Activated CD4-positive, alpha-beta memory T cell treated with anti-CD3 and anti-CD28 coated beads for 36 hours (primary cell): ENCODE measurements at places on chromosomes 1 and 21. TPM values are rescaled to one million over a fixed set of nuclear protein-coding genes. Genes with fewer than 3 reads are reported as not detected.

The MPL gene
- total RNA-seq, result not detected

The NPL gene
- total RNA-seq, result 3.8 TPM

The INTS3 gene
- total RNA-seq, result 45.5 TPM

The C1orf116 gene
- not detected for total RNA-seq

The ZMYM1 gene
- total RNA-seq, result 3.9 TPM

DNA sequence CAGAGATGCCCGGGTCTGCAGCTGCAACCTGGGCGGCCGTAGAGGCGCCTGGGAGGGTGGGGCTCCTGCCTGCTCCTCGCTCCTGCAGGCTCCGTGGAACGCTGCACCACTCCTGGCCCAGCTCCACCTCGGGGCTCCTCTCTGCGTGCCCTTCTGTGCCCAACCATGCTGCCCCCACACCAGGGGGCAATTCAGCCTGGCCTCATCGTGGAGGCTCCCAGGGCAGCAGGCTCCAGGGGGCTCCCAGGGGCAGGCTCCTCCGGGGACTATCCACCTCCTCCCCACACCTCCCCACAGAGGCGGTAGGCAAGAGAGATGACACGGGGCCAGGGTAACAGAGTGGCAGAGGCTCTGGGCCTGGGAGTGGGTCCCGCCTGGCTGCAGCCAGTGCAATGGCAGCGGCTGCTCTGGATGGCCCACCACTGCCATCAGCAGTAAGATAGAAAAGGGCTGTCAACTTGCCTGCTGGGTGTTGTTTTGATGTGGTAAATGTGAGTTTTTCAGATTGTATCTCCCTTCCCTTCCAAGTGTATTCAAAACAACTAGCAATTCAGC, 22.4 kb upstream of the LRRC8C start:
- peaks cover 12% of the 10 kb centered on the region for H3K36me3 ChIP-seq
- peaks cover 89% of the 10 kb centered on the region for H3K4me1 ChIP-seq
- no peaks in the 10 kb centered on the region for H3K27me3 ChIP-seq
- peak; percentile 71 for DNase-seq
- peak overlapping the region; percentile 49 for H3K4me3 ChIP-seq

DNA sequence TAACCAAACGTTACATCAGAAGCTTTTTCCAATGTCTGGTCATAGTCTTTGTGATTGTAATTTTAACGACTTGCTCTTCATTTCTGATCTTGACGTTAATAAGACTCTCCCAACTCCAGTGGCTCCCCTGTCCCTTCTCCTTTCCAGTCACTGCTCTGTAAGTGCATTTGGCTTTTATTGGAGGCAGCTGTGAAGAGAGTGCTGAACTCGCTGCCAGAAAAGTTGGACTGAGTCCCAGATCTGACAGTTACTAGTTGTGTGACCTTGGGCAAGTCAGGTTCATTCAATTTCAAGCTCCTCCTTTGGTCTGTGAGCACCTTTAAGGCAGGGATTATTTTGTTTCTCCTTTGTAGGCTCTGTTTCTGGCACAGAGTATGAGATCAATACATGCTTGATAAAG, 109.6 kb upstream of the TSPAN2 start:
- H3K36me3 ChIP-seq, result peaks cover 2% of the 10 kb centered on the region
- no peak overlapping the region for H3K4me3 ChIP-seq
- H3K4me1 ChIP-seq, result no peaks in the 10 kb centered on the region
- no peak for DNase-seq
- H3K27me3 ChIP-seq, result peaks cover 29% of the 10 kb centered on the region

DNA sequence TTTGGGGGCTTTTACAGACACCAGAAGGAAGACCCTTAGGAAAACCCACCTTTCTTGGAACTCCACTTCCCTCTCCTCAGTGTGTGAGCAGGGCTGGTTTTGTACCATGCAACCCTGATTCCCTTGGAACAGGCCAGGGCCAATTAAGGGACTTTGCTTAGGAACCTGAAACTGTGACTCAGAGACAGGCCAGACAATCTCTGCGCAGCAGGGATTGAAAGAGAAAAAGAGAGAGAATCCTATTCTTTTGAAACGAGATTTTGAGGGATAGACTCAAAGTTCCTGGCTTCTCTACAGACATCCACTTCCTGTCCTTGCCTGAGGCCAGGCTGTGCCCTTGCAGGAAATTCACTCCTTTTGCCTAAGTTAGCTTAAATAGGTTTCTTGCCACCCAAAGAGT, 23.1 kb upstream of the C1orf198 start:
- no peak for DNase-seq
- no peaks in the 10 kb centered on the region for H3K4me1 ChIP-seq
- no peak overlapping the region for H3K27ac ChIP-seq
- peaks cover 16% of the 10 kb centered on the region for H3K27me3 ChIP-seq

- no peaks in the 10 kb centered on the region for H3K36me3 ChIP-seq
- H3K4me1 ChIP-seq, result peaks cover 19% of the 10 kb centered on the region
- H3K27me3 ChIP-seq, result peaks cover 71% of the 10 kb centered on the region
- H3K27ac ChIP-seq, result no peak within 1 kb of the TSS
- H3K4me3 ChIP-seq, result peak within 1 kb of the TSS; percentile 57
Measured at GRCh38 chr1:180229483-180230415, at the start of gene LHX4. TSS of gene LHX4 (plus strand) at chr1:180230264. CDS start at chr1:180230530, 266 bp downstream.

- H3K4me3 ChIP-seq, result no peak overlapping the region
- H3K36me3 ChIP-seq, result no peaks in the 10 kb centered on the region
- no peak for DNase-seq
- H3K27me3 ChIP-seq, result peaks cover 6% of the 10 kb centered on the region
- H3K4me1 ChIP-seq, result no peaks in the 10 kb centered on the region
Measured at GRCh38 chr1:7319196-7319595, 451.9 kb upstream of the VAMP3 start.

DNA sequence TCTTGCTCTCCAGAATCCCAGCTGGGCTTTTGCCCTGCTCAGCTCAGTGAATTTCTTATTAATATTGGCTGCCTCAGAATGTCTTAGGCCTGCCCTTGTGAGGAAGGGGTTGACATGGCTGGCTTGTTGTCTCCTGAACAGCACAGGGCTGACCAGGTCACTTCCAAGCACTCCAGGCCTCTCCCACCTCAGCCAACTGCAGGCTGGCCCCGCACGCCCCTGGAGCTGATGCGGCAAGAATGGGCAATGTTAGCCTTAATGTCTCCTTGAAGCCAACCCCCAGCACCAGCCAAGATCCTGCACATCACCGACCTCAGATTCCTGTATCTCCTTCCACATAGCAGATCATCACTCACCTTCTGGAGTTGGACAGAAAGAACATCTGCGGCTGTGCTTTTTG, 598.6 kb downstream of the AJAP1 start:
- no peaks in the 10 kb centered on the region for H3K4me1 ChIP-seq
- no peak overlapping the region for H3K4me3 ChIP-seq
- no peak overlapping the region for H3K27ac ChIP-seq
- H3K27me3 ChIP-seq, result no peaks in the 10 kb centered on the region
- DNase-seq, result no peak

GRCh38 chr1:191065346-191065745, 587.7 kb upstream of the BRINP3 start:
- no peak overlapping the region for H3K27ac ChIP-seq
- DNase-seq, result no peak
- no peaks in the 10 kb centered on the region for H3K4me1 ChIP-seq
- no peaks in the 10 kb centered on the region for H3K27me3 ChIP-seq
- H3K4me3 ChIP-seq, result no peak overlapping the region

DNA sequence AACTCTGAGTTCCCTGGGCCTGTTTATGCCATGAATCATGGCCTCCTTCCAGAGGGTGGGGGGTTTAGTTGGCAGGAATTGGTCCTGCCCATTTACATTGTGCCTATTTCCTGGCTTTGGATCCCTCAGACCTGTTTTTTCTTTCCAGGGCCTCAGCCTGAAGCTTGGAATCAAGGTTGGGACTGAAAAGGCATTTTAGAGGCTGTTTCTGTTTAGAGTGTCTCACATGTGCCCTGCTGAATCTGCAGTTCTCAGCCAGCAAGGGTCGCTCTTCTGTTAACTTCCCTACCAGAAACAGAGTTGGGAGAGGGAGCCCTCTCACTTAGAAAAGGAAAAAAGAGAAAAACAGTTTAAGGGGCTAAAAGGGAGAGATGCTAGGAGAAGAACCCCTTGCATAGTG, 191.1 kb downstream of the PTPRC start:
- no peak overlapping the region for H3K27ac ChIP-seq
- no peak for DNase-seq
- no peak overlapping the region for H3K4me3 ChIP-seq
- no peaks in the 10 kb centered on the region for H3K36me3 ChIP-seq
- H3K27me3 ChIP-seq, result no peaks in the 10 kb centered on the region

DNA sequence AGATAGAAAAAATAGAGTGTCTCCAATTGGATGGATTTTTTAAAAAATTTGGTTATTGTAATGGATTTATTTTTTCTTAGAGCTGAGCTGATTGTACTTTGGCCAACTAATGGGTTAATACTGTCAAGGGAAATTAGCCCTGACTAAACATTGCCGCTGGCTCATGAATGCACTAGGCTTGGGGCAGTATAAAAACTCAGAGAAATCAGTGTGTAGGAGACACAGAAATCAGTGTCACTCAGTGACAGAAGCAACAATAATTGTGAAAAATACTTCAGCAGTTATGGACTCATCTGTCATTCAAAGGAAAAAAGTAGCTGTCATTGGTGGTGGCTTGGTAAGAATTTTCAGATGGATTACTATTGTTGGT, at the start of gene KMO:
Gene KMO (plus strand): TSS at position 217 of the 370 bp plus-strand sequence. CDS start 67 bp downstream, at position 284.
- no peak for DNase-seq

DNA sequence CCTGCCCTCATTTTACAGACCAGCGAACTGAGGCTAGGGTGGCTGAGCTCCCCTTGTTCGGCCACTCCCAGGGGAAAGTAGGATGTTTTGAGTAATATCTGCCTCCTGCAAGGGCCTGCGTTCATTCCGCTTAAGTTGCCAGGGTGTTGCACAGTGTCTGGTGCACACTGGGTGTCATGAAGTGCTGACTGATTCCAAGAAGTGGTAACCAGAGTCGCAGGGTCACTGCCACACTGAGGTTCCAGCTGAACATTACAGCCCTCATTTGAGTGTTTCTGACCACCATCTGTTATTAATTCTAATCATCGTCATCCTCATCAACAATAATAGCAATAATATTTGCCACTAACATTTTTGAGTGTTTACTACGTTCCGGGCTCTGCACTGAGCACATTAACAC, 250.6 kb downstream of the KAZN start:
- no peaks in the 10 kb centered on the region for H3K36me3 ChIP-seq
- no peak overlapping the region for H3K4me3 ChIP-seq
- peaks cover 2% of the 10 kb centered on the region for H3K27me3 ChIP-seq
- no peak overlapping the region for H3K27ac ChIP-seq

DNA sequence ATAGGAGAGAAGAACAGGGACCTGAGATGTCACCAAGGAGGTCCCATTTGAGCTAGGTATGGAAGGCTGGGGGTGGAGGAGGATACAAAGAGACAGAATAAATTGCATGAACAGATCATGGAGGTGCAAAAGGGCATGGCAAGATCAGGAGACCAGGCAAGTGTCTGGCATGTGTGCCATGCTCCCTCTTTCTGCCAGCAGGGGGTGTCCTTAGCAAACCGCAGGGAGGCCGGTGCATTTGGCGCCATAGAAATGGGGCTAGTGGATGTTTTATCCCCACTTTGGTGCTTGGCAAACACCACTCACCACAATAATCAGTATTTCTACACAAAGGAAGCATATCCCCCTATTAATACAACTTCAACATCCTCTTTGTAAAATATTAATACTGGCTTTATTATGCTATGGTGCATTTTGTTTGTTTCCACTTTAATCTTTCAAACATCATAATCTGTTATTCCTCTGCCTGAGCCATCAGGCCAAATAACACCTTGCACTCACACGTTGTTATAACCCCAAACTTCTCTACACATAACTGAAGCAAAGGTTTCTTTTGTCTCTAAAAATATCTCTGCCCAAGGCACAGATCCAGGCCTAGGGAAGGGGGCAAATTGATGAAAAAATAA, 25.9 kb downstream of the S100A6 start:
- DNase-seq, result peak; percentile 85
- no peaks in the 10 kb centered on the region for H3K36me3 ChIP-seq
- no peaks in the 10 kb centered on the region for H3K27me3 ChIP-seq

DNA sequence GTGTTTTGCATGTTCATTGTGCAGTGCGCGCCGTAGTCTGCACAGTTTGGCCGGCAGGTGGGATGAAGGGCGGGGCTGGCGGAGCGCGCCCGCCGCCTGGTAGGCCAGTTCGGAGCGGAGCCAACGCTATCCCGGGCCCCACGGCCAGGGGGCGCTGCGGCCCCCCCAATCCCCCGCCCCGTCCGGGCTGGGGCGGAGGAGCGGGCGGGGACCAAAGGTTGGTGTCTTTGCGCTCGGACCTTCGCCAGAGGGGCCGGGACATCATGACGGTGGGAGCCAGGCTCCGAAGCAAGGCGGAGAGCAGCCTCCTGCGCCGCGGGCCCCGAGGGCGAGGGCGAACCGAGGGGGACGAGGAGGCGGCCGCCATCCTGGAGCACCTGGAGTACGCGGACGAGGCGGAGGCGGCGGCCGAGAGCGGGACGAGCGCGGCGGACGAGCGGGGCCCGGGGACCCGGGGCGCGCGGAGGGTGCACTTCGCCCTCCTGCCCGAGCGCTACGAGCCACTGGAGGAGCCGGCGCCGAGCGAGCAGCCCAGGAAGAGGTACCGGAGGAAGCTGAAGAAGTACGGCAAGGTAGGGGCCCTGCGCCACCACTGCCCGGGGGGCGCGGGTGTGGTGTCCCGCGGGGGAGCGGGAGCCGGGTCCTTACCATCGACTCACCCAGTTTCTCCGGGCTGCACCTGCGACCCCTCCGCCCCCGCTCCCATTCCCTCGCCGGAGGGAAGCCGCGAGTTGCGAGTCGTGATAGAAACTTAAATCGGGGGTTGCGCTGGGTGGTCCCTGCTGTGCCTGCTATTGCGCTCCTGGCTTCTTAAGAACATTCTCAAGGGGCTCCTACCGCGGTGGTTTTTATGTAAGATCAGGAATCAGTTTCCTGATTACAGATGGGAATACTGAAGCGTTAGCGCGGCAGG, at the start of gene C1orf115:
Gene C1orf115 (plus strand): TSS at position 224 of the 913 bp plus-strand sequence. CDS start 40 bp downstream, at position 264.
- H3K4me1 ChIP-seq, result peaks cover 7% of the 10 kb centered on the region
- peaks cover 8% of the 10 kb centered on the region for H3K27me3 ChIP-seq
- DNase-seq, result peak; percentile 85
- no peak within 1 kb of the TSS for H3K27ac ChIP-seq
- no peaks in the 10 kb centered on the region for H3K36me3 ChIP-seq
- H3K4me3 ChIP-seq, result peak within 1 kb of the TSS; percentile 77

DNA sequence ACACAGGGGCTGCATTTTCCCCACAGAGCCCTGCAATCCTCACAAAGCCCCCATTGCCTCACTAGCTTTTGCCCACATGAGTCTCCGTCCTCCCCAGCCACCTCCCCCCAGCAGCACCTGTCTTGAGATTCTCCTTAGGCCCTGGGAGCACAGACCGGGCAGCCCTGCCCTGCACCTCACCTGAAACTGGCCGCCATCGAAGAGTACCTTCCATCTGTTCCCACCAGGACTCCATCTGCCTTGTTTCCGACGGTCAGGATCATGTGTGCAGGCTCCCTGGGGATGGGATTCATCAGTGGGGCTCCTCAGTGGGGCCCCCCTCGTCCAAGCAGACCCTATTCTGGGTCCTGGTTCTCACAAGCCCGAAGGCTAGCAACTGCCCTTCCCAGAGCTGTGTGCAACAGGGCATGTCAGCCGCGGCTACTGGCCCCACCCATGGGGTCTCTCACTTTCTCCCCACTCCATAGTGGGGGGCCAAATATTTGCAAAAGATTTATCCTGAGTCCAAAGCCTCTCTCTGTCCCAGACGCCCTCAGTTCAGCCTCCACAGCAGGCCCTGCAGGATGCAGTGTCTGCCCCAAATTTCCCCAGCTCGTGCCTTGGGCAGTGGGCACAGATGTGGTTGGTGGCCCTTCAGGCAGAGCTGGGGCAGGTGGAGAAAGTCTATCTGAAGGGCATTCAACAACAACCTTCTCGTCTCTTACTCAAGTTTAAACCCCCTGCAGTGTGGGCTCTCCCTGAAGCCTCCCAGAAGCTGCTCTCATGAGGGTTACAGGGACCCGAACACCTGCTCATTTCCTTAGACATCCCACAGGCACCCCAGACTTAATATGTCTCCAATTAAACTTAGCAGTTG, 4.8 kb downstream of the PDZK1IP1 start:
- no peak overlapping the region for H3K4me3 ChIP-seq
- no peaks in the 10 kb centered on the region for H3K4me1 ChIP-seq
- H3K27ac ChIP-seq, result no peak overlapping the region
- peaks cover 17% of the 10 kb centered on the region for H3K27me3 ChIP-seq
- no peaks in the 10 kb centered on the region for H3K36me3 ChIP-seq
- DNase-seq, result no peak
